AG10803 (cell line): ENCODE measurements at places on chromosomes 1 and 21.

- DNase-seq: peak; percentile 33
Observed at GRCh38 chr1:234924450-234925355, 203.9 kb downstream of the TOMM20 start.

GRCh38 chr1:81287411-81288080 is 513.2 kb upstream of the ADGRL2 start:
- no peak for DNase-seq

DNA sequence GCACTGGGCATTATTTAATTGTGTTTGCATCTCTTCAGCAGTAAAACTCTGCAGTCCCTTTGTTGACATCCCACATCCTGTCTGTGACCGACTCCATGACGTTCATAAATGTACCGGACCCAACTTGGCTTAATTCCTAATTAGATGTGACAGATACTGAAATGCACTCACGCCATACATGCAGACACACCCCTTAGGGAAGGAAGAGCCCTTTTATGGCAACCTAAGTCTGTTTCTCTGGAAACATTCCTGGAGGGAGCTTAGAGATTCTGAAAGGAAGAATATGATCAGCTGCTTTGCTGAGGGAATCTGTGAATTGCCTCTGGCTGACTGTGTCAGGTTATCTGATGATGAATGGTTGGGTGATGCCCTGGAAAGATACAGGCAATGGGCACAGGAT is 33.4 kb downstream of the ADAMTS5 start:
- DNase-seq: no peak

- no peak for DNase-seq
Observed at GRCh38 chr1:24164004-24164403, 21.1 kb upstream of the IL22RA1 start.

DNA sequence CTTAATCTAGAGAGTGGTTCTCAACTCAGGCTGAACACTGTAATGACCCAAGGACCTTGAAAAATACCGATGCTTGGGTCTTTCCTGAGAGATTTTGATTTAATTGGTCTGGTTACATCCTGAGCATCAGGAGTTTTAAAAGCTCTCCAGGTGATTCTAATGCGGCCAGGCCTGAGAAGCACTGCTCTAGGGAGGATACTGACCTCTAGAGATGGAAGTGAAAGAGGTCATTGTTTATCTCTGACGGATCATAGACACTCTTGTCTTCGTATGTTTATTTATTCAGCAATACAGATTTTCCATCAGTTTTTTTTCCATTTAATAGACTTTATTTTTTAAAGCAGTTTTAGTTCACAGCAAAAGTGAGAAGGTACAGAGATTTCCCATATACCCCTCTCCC is 54.5 kb upstream of the IGSF5 start:
- no peak for DNase-seq

DNA sequence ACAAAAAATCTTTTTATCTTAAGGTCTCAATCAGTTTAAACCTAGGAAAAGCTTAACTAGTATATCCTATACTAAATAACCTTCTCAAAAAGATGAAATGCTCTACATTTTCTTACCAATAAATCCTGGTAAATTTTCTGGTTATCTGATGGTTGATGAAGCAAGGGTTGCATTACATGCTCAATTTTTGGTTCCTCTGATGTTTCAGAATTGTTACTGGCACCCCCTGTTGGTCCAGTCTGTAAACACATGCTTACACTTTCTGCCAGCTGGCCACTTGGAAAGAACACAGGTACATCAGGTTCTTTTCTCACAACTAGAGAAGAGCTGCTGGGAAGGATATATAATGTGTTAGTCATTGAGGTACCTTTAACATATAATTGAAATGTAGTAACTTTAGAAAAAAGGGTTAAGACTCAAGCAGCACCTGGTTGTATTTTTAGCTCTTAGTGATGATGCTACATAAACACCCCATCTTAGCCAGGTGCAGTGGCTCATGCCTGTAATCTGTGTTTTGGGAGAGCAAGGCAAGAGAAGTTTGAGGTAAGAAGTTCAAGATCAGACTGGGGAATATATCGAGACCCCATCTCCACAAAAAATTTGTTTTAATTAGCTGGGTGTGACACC is 30.9 kb upstream of the TAL1 start:
- peak; percentile 36 for DNase-seq

GRCh38 chr1:84365225-84366221 is 32.8 kb upstream of the DNASE2B start:
- DNase-seq: peak; percentile 96

- no peak for DNase-seq
Observed at GRCh38 chr1:21854751-21855131, 42.7 kb downstream of the LDLRAD2 start.

DNA sequence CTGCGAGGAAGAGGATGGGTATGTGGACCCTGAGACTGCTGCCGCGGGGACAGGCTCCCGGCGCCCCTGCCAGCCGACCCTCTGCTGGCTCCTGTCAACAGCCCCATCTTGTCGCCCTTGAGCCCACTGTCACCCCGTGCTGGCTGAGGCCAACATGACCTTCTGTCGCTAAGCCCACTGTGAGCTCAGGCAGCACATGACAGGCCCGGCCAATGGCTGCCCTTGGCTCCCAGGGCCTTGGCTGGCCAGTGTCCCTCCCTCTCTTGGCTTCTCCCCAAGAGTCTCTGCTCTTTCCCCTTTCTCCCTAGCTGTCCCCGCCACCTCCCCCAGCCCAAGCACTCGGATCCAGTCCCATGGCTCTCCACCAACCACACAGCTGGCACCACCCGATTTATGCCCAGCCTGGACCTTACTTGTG is 3.5 kb downstream of the PEX10 start:
- no peak for DNase-seq

- peak; percentile 58 for DNase-seq
Observed at GRCh38 chr1:209742409-209743144, 13.3 kb upstream of the TRAF3IP3 start.

GRCh38 chr1:163320891-163321290 is 863 bp upstream of the NUF2 start:
- DNase-seq: no peak

- peak; percentile 12 for DNase-seq
Observed at GRCh38 chr1:221470000-221470698, 271.7 kb downstream of the DUSP10 start.
